ENCODE measurements at places on chromosomes 2 and 18.

DNA sequence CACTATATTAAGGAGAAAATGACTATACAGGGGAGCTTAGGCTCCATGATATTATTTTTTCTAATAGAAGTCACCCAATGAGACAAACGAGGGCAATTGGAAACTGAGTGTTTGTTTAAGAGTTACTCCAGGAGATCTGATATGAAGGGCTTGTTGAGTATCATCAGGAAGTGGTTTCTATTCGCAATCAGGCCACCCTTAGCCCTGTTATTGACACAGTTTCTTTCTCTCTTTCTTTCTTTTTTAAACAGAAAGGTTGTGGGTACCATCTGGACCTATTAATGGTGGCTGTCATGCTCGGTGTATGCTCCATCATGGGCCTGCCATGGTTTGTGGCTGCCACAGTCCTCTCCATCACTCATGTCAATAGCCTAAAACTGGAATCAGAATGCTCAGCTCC is 117.3 kb downstream of the DPP4 start:
- no peak for DNase-seq

DNA sequence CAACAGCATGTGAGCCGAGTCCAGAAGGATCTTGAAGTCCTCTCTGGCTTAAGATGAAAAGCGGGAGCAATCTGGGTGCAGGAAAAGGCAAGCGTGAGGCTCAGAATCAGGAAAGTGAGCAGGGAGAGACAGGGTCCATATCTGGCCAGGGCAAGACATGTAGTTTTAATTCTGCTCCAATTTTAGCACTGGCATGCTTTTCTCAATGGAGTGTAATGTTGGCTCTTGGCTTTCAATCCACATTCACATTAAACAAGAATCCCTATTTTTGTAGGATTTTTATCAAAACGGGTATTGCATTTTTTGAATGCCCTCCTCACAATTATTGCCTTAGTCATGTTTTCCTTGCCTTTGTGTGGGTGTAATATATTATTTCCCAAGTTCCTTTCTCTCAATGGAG is 6.0 kb downstream of the SPATA3 start:
- no peak for DNase-seq

- no peak for DNase-seq
Observed at GRCh38 chr18:48290162-48290926, 118.8 kb downstream of the ZBTB7C start.

DNA sequence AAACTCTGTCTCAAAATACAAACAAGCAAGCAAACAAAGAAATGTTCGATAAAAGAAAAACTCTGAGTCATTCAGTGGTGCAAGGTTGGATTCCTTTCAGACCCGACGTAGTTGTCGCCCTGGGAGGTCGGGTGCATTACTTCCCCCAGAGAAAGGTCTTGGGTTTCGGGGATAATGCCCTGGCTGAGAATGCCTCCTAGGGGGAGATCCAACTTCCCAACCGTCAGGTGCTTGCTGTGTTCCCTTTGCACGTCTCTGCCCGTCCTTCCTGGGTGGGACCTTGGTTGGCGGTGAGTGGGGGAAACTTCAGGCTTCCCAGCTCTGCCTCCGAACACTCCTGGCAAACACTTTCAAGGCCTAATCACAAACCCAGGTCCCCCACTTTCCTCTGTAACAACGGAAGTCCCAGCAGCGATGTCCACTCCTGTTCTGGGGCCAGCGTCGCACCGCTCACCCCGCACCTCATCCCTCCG is 609 bp downstream of the TPGS2 start:
- no peak for DNase-seq
